ENCODE measurements at places on chromosomes 3 and 15.

GRCh38 chr15:93770788-93771187 is 460.6 kb upstream of the MCTP2 start:
- DNase-seq: no peak

DNA sequence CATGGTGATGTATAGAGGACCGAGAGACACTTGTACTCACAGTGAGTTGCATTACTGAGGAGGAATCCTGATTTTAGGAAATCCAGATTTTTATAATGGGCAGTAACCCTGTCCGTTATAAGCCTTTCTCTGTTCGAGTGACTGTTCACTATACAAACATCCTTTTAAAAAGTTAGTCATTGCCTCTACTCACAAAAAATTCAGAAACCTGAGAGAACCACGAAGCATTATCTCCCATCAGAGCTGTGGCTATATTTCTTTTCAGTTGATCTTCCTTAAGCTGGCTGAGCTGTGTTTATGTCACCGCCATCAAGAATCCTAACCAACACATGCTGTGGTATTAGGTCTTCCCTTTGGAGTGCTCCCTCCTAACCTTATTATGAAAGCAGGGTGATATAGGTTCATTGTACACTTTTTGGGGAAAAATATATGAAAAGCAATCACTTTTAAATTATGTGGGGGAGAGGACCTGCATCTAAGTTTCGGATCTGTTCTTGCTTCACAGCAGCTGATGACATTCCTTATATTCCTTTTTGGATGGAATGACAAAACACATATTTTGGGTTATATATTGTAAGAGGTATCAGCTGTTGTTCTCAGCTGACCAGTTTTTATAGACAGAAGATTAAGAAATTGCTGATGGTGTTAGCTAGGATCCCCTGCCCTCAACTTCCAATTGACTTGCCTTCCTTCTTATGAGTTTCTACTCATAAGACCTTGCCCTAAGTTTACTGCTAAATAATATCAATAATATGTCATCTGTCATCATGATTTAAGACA is 465.9 kb upstream of the RASGRP1 start:
- DNase-seq: no peak

DNA sequence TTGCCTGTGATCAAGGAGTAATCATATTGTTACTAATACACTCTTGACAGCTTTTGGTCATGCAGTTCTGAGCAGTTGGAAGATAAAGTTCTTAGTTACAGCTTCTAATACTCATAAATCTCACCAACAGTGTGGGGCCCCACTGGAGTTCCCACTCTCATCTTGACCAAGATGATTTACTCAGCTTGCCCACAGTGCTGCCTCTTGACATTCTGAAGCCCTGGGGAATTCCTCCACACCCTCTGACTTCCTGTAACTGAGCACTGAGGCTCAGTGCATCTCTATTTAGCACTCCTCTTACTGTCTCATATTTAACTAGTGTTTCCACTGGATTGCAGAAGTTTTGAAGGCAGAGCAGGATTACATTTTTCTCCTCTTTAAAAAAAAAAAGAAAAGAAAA is 1.9 kb upstream of the ARL6IP5 start:
- peak; percentile 57 for DNase-seq

GRCh38 chr3:127612966-127613365 is 14.8 kb downstream of the MCM2 start:
- no peak for DNase-seq

DNA sequence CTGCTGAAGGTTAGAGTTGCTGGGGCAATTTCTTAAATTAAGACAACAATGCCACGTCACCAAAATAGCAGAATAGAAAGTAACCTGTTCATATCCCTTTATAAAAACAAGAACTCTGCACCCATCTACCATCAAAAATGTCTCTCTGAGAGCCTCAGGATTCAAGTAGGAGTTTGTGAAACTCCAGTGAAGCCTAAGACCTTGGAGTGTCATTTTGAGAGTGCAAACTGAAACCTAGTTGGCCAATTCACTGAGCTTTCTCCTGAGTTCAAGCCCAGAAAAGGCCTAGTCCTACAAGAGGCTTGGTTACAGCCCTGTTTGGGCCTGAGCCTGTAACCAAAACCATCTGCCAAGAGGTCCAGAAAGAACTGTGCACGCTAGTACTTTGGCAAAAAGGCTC is 335.1 kb downstream of the EFHB start:
- no peak for DNase-seq

DNA sequence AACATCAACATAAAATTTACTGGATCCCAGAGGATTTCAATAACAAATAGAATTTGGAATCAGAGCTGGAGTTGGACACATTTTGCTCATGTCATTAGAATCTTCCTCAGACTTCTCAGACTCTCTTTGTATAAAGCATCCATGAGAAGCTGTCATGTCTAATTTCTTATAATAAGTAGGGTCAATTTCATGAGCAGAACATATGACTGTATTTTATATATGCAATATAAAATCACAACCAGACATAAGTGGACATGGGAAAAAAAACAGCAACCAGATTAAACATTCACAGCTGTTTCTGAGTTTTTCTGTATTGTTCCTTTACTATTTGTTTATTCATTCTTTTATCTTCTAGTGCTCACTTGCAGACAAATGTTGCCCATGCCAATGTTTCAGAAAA is 325.5 kb downstream of the RBMS3 start:
- no peak for DNase-seq

- DNase-seq: peak; percentile 72
These were observed 54.1 kb upstream of the CCR2 start for GRCh38 chr3:46299608-46300460.

DNA sequence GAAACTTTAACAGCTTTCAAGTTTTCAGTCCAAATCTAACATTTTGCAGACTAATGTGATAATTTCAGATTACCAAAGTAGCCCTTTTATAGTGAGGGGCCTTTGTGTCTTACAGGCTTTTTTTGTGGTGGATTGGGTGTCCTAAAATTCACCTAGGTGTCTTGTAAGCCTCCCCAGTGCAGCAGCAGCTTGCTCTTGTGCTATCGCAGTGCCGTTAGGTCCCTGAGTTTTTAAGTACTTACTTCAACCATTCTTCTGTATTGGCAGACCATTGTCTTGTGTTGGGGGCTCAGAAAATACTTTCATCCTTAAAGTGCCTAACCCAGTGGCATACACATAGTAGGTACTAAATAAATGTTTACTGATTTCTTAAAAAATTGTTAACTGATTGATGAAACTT is 2.1 kb downstream of the PDE8A start:
- no peak for DNase-seq
